ENCODE measurements at places on chromosomes 6 and 20. TPM values are rescaled to one million over a fixed set of nuclear protein-coding genes. Genes with fewer than 3 reads are reported as not detected.

Gene ZNF292
- 63.2 TPM for total RNA-seq

Gene SCRT2
- not detected for total RNA-seq

Gene NKAIN2
- not detected for total RNA-seq

Gene B3GALT4
- total RNA-seq, result 10.1 TPM

Gene HLA-G
- total RNA-seq, result 3.3 TPM

Gene SLC4A11
- total RNA-seq, result 1.9 TPM

Gene PEX3
- total RNA-seq, result 23.3 TPM

Gene CST2
- not detected for total RNA-seq

Gene ANKRD66
- total RNA-seq, result not detected

Gene TMEM181
- total RNA-seq, result 30.9 TPM

Gene HLA-DOB
- total RNA-seq, result 3.3 TPM

Gene POM121L2
- total RNA-seq, result not detected

Gene PRKN
- total RNA-seq, result not detected

Gene MAS1
- not detected for total RNA-seq

Gene NOX3
- total RNA-seq, result not detected

Gene FOXS1
- not detected for total RNA-seq

Gene PBOV1
- total RNA-seq, result not detected

Gene STMND1
- not detected for total RNA-seq

Gene TCF21
- total RNA-seq, result not detected

All from natural killer cell treated with Interleukin-12 subunit alpha and Interleukin-12 subunit beta and Interleukin-15 and Interleukin-18, amount 100 ng/mL, for 72 hours (primary cell).